NK-92 treated with Interleukin-12 subunit alpha and Interleukin-12 subunit beta, amount 100 ng/mL, for 24 hours (cell line): ENCODE measurements at places on chromosomes 3 and 15.

- no peak for DNase-seq
These were observed 844.9 kb upstream of the ALCAM start for GRCh38 chr3:104521606-104522336.

- no peak for DNase-seq
These were observed 190.7 kb upstream of the SGO1 start for GRCh38 chr3:20376665-20377217.

GRCh38 chr3:58034738-58035523 lies 26.7 kb downstream of the FLNB start:
- peak; percentile 34 for DNase-seq

DNA sequence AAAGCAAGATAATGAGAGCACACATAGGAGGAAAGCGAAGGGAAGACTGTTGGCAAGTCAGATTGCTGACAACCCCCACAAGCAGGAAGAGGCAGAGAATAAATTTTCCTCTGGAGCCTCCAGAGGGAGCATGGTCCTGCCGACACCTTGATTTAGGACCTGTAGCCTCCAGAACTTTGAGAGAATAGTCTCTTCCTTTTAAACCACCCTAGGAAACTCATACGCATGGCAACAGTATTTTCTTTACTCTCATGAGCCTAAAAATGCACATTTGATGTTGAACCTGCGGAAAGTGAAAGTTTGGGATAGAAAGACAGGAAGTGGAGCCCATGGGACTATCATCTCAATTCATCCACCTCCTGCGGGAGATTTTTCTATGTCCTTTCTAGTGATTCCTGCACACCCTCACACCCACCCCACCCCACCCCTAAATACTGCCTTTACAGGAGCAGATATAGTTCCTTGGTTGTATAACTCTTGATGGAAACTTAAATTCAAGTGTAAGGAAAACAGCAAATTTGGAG lies 116.7 kb upstream of the LPP start:
- DNase-seq = no peak

DNA sequence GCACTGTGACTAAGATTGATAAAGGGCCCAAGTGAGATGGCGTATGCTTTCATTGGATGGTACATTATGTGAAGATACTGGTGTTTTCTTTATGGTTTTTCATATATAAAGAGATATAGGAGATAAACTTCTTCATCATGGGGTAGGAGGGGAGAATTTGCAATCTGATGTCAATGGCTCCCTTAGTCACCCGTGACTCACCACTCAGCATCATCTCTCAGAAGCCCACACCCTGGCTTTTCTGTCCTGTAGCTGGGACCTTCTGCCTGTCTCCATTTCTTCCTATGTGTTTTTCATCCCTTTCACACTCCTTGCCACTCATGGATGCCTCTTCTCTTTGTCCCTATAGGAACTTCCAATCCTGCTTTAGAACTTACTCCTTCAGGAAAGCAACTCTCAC lies 114.3 kb upstream of the SEMA6D start:
- no peak for DNase-seq

DNA sequence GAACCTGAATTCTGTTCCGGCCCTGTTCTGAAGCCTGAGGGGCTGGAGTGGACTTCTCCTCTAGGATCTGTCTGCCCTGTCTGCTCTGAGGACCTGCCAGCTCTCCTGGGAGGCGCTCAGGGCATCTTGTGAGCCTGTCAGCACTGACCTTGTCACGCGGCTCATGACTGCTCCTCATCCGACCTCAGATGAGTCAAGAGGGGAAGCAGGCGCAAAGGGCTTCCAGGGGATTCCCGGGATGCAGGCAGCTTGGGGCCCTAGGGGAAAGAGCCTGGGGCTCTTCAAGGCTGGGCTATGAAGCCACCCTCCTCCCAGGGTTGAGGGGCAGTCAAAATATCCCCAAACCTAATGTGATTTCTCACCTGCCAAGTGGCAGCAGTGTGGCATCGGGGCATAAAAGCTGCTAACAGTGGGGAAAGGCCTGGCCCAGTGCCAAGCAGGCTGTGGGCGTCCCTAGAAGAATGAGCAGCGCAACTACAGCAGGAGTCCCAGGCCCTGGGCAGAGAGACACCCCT lies 27.6 kb upstream of the ANKDD1A start:
- peak; percentile 75 for DNase-seq

DNA sequence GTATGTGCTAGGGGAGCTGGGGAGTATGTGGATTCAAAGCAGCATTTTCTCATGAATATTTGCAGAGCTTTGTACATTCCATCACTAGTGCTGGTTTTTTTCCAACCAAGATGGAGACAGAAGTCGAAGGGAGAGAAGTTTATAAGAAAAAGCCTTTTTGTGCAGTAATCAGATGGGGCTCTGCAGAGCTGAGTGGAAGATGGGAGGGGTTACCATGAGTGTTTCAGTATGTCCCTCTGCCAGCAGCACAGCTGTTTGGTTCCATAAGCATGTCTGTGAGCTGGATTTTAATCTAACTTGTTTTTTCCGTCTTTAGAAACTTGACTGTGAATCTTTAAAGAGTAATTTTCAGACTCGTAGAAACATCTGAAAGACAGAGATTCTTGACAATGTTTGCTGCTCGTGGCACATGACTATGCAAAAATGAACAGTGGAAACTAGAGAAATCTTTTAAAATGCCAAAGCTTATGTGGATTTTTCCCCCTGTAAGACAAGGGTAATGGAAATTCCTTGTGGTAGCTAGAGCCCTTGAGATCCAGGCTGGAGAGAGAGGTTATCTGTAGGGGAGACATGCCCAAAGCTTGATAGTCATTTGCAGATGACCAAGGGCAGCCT lies 20.3 kb downstream of the STARD9 start:
- DNase-seq = no peak

DNA sequence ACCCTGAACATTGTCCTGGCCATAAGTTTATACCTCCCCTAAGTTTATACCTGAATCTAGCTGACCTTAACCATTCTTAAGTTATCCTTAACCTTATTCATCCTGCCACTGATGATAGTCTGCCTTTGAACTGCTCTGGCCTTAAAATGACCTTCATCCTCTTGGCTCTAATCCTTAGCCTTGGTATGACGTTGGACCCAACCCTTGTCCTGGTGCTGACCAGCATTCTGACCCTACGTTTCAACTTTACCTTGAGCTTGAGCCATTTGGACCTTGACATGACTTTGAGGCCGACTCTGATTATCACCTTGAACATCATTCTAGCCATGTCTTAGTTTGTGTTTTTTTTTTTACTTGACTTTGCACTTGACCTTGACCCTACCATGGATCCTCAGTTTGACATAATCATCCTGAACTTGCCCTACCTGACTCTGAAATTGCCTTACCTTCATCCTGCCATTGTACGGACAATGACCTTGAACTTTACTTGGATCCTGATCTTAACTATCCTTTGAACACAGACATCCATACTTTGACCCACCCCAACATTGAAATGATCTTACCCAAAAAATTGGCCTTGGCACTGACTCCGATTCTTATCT lies 61.1 kb upstream of the ACAD9 start:
- no peak for DNase-seq

DNA sequence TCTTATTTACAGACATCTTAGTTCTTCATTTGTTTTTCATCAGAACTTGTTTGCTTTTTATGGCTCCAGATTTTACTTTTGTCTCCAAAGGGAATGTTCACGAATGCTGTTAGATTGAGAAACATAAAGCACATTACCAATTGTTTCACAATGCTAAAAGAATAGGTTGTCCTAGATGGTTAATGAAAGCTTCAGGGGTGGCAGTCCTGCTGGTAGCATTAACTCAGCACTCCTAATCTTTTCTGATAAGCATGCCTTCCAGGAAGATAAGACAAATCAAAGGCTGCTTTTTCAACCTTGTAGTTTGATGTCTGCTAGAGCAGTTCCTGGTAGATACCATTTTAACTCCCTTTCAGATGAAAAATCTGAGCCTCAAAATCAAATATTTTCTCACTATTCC lies 619.4 kb downstream of the PYDC2 start:
- DNase-seq = no peak

DNA sequence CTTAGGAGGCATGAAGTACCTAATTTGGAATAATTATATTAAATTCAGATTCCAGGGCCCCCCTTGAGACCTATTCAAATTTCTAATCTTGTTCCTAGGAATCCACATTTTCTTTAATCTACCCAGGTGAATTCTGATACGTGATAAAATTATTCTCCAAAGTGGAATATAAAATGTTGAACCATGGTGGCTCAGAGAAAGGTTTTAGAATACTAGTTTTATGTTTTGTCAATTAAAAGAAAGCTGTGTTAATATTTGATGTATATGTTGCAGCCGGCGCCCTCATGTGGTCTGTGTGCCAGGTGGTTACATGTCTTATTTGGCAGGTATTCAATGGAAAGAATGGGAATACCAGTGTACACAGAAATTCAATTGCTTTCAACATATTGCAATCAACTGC lies 321.8 kb downstream of the FEZF2 start:
- DNase-seq = no peak
